Neural progenitor cell (in vitro differentiated cells): ENCODE measurements at places on chromosomes 7 and 10. TPM values are rescaled to one million over a fixed set of nuclear protein-coding genes. Genes with fewer than 3 reads are reported as not detected.
A peak's percentile ranks its signal among the peaks of the same experiment; 100 is the strongest.

DNA sequence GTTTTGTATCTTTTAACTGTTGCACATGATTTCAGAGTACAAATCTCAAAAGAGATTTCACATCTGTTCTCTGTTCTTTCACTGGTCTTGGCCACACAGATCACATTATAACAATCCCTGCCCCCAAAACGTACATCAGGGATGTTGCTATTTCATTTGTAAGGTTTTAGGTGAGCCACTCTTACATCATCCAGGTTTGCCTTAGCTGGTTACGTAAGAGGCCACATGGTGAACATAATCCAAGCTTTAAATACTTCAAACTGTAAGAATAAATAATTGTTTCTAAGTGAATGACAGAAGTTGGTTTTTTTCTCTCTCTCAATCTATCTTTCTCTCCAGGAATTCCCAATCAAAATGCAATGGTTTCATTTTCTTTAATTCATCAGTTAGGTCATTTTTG is 245.9 kb upstream of the HGF start:
- no peak for DNase-seq

- DNase-seq = no peak
Observed at GRCh38 chr10:123999261-123999660, 94.1 kb downstream of the CHST15 start.

GRCh38 chr7:106901828-106902441 is 36.9 kb downstream of the PIK3CG start:
- no peak for DNase-seq

DNA sequence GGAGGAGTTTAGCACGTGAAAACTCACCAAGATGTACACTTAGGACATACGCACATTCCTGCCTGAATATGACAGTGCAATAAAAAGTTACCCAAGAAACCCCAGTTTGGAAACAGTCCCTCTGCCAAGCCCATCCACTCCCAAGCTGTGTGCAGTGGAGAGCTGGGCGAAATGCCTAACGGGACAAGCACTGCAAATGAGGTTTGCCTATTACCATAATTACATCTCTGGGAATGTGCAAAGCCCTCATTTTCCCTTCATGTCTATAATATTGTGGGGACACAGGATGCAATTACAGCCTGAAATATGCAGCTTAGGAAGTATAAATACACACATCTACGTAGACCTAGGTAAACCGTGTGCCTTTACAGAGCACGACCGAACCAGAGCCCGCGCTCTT is 117.5 kb downstream of the PLXNA4 start:
- no peak for DNase-seq

Gene ARL3
- total RNA-seq = 20.8 and 29.7 TPM in 2 replicates

- DNase-seq = peak; percentile 66
Observed at GRCh38 chr10:106189292-106189691, 975.2 kb downstream of the SORCS1 start.

DNA sequence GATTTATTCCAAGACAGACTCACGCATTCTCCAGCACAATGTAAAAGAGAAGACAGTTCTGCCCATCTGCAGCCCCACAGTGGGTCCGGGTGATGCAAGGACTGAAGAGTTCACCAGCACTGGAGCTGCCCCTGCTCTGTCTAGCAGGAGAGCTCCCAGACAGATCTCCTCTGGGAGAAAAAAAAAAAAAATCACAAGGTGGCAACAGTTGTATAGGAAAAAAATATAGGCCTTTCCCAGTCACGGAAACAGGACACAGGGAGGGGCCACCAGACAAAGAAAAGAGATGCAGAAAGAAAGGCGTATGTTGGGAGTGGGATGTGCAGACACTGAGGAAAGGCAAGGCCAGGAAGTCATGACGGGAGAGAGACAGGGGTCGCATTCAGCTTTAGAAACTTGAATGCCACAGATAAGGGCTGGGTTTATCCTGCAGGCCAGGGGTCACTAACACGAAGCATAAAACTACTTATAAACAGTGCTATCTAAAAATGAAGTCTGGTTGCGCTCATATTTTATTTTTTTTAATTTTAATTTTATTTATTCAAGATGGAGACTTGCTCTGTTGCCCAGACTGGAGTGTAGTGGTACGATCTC is 54.1 kb downstream of the FAM171A1 start:
- no peak for DNase-seq

GRCh38 chr10:103479135-103479534 is at the start of gene CALHM3:
Gene CALHM3, minus strand, starts transcription at chr10:103479240. Its CDS starts 208 bp downstream, at chr10:103479032.
- no peak for DNase-seq

DNA sequence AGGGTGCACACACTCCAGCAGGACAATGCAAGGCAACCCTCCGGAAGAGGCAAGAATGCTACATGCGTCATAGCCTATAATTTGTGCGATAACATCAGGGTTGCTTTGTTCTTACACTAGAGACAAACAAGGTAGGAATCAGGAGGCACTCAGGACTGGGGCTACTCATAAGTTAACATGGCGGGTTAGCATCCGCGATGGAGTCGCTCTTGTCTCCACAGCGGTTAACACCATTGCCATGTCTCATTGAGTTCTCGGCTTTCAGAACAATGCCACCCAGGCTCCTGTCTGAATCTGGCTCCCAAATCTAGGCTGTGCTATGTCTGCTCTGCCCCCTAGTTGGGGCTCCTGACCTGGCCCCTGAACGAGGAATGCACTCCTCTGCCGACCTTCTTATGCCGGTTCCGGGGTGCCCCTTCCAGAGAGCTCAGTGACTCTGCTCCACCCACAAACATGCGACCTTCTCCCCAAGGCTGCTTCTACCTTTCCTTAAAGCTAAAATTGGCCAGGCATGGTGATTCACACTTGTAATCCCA is 24.9 kb upstream of the SLF2 start:
- no peak for DNase-seq

DNA sequence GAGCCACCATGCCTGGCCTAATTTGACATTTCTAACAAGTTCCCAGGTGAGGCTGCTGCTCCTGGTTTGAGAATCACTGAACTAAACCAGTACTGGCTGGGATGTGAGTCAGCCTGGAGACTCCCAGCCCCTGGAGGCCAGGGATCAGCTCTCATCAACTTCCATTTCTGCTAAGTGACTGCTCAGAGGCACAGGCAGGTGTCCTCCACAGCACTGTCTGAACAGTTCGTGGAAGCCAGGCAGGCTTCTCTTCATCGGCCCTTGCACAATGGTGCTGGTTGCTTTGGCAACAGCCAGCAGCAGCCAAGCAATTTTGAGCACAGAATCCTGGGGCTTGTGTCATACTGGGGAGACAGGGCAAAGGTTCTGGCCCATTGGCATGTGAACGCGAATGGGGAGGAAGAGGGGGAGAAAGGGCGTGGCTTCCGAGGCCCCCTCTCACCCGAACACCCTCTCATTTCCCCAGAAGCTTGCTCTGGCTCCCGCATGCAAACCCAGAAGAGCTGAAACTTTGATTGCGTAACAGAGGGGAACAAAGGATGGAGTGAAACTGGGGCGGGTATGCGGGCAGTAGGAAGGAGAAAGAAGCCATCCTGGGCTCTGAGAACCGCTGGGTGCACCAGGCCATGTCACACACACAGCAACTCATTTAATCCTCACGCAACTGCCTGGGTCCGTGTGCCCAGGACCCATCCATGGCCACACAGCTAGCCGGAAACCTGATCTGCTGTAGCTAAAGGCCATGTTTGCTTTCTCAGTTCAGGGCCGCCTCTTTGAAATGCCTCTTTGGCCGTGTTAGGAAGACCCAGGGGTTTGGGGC is 9.0 kb upstream of the POR start:
- peak; percentile 79 for DNase-seq

Gene NPC1L1
- 0.09 TPM in 1 of 2 replicates, not detected in the other for total RNA-seq

GRCh38 chr7:52928591-52928990 is 106.8 kb upstream of the POM121L12 start:
- DNase-seq = no peak

Gene OPN1SW
- 0.46 TPM in 1 of 2 replicates, not detected in the other for total RNA-seq

DNA sequence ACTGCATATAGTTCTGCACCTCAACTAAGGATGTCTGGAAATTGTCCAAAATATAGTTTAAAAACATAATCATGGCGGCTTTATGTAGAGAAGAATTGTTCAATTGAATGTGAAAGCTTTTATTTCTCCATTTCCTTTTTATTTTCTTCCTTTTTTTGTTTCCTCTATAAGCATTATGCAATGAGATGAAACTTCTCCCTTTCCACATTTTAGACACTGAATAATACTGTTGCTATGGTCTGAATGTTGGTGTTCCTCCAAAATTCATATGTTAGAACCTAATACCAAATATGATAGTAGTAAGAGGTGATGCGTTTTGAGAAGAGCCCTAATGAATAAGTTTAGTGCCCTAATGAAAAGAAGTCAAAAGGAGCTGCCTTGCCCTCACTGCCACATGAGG is 175.0 kb downstream of the RNLS start:
- no peak for DNase-seq

GRCh38 chr10:128540128-128540762 is 414.0 kb upstream of the MKI67 start:
- peak; percentile 47 for DNase-seq

Gene FAM25C
- not detected in 2 replicates for total RNA-seq

Gene CHN2
- total RNA-seq = 6.6 and 7.7 TPM in 2 replicates

- DNase-seq = no peak
Observed at GRCh38 chr10:14751014-14751896, 23.4 kb downstream of the FAM107B start.

Gene HTR5A
- not detected in 2 replicates for total RNA-seq

Gene NKX1-2
- not detected in 2 replicates for total RNA-seq

- DNase-seq = no peak
Observed at GRCh38 chr10:71078454-71079145, 133.8 kb upstream of the UNC5B start.

GRCh38 chr10:68899186-68899745 is 1.8 kb upstream of the DDX50 start:
- no peak for DNase-seq
